Peyer's patch (tissue), 4 donors: ENCODE measurements at places on chromosomes 11 and 22.

DNA sequence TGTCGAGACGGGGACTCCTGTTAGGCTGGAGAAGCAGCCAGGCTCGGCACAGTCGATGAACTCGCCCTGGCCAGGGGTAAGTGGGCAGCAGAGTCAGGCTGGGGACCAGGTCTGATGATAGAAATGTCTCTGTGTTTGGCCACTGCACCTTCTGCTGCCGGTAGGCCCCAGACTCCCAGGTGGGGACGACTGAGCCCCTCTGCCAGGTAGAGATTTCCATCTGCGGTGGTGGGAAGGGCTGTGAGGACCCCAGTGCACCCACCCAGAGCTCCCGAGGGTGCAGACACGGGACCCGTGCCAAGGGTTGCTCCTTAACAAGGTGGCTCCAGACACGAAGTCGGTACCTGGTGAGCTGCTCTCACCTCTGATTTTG lies 862.5 kb downstream of the TBC1D22A start:
- no peak for DNase-seq

DNA sequence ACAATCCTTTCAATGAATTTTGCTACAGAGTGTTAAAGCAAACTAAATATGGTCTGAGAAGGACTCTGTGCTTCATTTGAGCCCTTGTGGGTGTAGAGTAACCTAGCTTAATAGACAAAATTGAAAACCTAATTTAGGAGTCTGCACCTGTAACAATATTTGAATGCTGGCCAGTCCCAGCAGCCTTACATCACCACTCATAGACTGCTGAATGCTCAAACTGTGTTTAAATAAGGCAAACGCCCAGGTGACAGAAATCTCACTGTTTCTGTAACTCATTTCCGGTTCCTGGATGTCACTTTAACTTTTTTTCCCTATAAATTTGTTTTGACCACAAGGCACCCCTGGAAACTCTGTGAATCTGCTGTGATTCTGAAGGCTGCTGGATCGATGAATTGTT lies 45.5 kb upstream of the GLYATL1B start:
- DNase-seq = no peak

DNA sequence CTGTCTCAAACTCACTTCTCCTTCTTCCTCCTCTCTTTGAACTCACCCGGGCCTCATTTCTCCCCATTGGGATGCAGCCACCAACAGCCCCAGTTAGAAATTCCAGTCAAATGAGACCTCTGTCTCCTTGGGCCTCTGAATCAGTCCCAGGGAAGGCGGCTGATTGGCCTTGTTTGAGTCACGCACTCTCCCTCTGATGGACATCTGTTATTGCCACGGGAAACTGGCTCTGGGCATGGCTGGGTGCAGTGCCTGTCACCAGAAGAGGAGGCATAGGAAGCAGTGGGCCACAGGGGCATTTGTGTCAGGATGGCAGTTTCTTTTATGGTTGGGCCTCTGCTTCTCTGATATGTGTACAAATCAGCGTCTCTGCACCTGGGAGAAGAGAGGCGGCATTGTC lies 9.6 kb upstream of the WNT11 start:
- no peak for DNase-seq

DNA sequence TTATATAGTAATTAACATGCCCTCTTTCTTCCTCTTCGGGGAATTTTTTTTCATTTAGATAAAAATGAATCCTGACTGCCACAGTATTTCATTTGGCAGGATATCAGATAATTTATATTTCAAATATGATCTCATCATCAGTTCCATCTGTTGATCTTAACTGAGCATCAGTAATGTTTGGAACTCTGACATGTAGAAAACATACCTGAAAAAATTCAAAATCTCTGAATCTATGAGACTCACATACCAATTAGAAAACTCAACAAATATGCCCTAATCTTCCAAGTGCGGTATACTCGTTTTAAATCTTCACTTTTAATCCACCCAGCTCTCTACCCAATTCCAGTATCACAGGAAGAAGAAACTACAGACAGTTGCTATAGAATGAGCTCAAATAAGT lies 161.9 kb downstream of the MSANTD4 start:
- DNase-seq = no peak

DNA sequence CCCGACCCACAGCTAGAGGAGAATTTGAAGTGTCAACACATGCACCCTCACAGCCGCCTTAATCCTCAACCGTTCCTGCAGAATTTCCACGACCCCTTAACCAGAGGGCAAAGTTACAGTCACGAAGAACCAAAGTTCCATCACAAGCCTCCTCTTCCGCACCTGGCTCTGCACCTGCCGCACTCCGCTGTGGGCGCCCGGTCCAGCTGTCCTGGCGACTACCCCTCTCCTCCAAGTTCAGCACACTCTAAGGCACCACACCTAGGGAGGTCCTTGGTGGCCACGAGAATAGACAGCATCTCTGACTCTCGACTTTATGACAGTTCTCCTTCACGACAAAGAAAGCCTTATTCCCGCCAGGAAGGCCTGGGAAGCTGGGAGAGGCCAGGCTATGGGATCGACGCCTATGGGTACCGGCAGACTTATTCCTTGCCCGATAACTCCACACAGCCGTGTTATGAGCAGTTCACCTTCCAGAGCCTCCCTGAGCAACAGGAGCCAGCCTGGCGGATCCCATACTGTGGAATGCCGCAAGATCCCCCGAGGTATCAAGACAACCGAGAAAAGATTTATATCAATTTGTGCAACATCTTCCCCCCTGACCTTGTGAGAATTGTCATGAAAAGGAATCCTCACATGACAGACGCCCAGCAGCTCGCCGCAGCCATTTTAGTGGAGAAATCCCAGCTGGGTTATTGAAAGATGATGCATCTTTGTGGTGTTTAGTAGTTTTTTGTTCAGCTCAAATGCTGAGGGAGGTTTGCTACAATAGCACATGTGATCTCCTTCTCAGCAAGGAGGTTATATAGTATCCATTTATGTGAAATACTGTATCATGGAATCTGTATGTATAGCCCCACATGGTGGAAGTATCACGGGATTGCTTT lies 72.1 kb downstream of the ZC3H12C start:
- DNase-seq = no peak

DNA sequence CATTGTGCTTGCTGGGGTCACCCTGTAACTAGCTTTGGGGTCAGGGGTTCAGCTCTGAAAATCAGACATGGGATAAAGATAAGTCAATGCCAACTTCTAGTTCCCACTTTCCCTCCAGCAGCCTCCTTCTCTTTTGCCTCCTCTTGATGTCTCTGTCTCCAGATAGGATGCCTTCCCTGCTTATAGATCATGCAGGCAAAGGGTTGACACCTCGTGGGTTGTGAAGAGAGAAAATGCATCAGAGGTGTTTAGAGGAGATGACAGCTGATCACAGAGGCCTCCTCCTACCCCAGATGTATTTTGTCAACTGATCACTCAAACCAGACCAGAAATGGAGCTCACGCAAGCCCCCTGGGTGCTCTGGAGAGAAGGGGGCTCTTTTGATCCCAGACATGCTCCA lies 337.8 kb downstream of the BUD13 start:
- no peak for DNase-seq

- DNase-seq = peak; percentile 34
These were observed 4.4 kb upstream of the MUC5AC start for GRCh38 chr11:1153105-1153950.

DNA sequence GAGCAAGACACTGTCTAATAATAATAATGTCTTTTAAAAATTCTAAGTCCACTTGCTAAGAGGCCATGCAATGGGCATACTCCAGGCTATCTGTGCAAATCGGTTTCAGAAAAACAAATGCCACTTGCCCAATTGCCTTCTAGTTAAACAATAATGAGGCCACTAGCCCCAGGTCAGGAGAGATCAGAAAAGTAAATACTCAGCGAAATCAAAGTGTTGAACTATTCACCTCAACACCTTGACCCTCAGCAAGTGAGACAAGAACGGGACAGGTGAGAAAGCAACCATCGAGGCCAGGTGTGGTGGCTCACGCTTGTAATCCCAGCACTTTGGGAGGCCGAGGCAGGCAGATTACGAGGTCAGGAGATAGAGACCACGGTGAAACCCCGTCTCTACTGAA lies 72.3 kb upstream of the SYN3 start:
- DNase-seq = no peak

DNA sequence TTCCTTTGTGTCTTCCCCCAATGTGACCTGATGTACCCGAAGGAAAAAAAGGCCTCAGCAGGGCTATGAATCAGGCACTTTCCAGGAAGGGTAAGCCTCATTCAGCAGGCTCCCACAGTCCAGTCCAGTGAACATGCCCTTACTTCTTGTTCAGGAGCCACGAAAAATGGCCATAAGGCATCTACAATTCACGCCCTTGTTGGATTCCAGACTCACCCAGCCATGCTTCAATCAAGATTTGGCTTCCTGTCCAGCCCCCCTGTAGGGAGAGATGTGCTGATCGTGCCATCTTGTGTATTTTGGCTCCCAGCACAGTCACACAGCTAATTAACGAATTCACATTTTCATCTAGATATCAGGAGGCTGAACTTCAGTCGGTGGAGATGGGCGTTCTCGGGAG lies 9.9 kb upstream of the KCNJ5 start:
- peak; percentile 4 for DNase-seq

DNA sequence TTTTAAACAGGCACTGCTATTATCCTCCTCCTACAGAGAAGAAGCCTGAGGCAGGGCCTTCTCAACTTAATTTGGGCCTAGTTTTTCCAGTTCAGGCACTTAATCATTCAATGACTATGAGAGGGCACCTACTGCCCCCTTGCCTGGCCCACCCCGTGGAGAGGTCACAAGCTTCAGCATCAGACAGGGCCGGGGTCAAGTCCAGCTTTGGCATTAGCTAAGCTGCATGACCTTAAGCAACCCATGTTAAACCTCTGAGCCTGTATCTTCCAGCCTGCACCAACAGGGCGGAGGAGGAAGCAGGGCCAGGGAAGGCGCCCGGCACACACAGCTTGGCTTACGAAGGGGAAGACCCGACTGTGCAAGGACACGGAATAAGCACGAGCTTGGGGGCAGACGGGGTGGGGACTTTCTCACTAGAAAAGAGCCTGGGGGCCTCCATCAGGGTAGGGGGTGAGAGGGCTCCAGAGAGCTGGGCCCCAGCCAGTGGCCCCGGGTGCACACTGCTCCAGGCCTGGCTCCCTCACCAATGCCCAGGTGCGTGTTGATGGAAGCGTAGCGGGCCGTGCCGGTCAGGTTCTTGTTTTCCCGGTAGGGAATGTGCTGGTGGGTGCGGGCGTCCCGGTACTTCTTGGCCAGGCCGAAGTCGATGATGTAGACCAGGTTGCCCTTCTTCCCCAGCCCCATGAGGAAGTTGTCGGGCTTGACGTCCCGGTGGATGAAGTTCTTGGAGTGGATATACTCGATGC lies 16.9 kb downstream of the CSNK1E start:
- no peak for DNase-seq

DNA sequence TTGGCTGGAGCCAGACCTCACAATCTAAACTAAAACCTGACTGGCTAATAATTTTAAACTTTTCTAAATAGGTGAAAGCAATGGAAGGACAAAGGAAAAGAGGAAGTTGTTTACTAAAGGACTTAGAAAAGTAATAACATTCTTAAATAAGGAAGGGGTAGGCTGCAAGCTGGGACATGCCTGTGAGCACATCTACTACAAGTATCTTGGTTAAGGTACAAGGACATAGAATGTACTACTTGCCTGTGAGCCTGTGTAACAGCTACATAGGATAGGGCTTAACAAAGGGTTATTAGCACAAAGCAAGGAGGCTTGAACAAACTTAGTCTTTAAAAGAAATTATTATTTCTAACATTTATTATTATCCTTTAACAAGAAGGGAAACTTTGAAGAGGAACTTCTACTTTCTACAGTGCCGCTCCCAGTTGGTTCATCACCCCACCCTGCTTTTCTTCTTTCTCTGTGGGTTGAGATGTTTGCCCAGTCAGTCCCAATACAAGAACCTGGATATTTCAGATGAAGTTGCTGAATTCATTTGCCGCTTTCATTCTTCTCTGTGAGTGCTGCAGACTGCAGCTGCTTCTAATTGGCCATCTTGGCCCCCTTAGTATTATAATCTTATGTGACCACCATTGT lies 87.5 kb downstream of the PRMT3 start:
- no peak for DNase-seq

DNA sequence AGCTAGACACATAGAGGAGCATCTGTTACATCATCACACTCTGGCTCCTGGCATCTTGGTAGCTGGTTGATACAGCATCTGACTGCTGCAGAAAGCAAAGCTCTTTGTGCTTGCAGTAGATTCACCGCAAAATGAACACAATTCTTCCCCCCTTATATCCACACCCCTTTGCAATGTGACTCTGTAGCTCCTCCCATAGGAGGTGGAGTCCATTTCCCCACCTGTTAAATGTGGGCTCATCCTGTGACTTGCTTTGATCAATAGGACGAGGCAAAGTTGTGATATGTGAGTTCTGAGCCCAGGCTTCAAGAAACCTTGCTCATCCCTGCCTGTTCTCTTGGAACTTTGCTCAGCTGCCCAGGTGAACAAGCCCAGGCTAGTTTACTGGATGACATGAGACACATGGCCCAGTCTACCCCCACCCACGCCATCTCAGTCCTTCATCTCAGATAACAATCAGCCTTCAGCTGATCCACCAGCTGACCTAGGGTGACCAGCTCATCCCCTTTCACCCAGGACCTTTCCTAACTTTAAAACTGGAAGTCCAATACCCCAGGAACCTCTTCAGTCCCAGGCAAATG lies 272.2 kb downstream of the TENM4 start:
- no peak for DNase-seq

DNA sequence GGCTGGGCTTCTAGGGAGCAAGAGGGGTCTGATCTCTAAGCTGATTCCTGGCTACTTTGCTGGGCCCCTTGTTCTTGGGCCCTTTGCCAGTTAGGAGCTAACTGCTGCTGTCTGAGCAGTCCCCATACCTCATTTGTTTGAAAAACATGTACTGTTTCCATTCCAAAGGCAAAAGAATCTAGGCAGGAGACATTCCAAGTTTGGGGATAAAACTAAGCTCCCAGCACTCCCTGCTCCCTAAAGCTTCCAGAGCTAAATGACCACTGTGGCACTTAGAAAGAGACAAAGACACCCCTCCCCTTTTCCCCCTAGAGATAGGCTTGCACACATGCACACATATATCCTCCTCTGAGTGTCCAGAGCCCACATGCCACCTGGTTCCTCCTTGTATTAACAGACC lies 22.7 kb upstream of the RRM1 start:
- no peak for DNase-seq

GRCh38 chr11:70736937-70737640 lies 338.8 kb downstream of the CTTN start:
- no peak for DNase-seq

- DNase-seq = peak; percentile 83
These were observed 3.9 kb upstream of the RNF215 start for GRCh38 chr22:30390974-30391691.
